Fibroblast of villous mesenchyme (primary cell): ENCODE measurements at places on chromosomes 2 and 18.

- no peak for DNase-seq
These were observed 2.2 kb downstream of the IL1RN start for GRCh38 chr2:113129519-113130078.

DNA sequence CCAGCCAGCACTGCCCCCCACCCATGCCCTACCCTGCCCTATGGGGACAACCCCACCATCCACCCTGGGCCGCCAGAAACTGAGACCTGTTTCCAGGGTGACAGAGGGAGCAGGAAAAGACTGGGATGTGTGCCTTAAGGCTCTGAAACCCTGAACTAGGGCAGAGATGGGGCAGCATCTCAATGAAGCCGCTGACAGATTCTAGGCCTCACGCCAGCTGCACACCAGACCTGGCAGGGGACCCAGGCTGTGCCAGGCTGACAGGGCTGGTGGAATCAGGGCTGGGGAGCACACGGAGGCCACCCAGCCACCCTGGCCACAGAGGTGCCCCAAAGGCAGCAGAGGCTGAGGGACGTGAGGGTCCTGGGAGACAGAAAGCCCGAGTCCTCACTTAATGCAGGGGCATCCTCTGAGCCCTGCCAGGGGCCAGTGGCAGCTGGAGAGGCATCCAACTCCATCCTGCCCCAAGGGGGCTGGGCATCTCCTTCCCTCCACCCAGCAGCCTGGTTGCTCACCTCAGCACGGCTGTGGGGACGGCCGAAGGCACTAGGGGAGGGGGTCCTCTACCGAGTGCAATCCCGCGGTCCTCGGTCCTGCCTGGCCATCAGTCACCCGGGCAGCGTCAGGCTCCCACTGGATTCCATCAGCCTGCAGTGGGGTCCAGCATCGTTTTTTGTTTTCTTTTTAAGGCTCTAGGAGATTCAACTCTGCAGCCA is 169.2 kb downstream of the ZFP36L2 start:
- DNase-seq: no peak

GRCh38 chr2:82062463-82062862 is 1757.9 kb upstream of the LRRTM1 start:
- DNase-seq: no peak

DNA sequence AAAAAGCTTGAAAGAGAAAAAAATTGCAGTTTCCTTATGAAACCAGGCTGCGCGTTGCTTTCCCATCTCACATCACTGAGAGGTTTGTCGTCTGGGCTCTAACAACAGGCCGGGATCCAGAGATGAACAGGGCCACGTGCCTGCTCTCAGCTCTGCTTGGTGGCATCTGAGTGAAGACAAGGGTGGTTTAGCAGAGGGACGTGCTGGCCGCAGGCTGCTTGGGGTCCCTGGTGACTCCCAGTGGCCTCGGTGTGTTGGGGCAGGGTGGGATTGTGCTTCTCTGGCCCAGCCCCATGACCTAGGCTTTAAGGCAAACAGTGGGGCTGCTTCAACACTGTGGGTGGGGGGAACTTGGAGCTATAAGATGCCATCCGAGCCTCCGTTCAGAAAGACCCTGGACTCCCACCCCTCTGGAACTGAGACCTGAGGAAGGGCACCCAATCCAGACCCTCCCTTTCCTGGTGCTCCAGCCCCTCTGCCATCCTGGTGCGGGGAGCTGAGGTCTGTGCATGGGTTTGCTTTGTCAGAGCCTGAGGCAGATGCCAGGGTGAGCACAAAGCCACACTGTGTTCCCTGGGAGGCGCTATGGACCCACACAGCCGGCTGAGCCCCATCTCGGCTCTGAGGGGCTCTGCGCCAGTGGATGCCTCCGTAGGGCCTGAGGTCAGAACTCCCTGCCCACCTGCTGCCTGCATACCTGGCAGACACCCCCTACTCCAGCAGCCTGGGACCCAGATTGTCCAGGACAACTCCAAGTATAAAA is 18.4 kb upstream of the HPCAL1 start:
- no peak for DNase-seq

- no peak for DNase-seq
These were observed 352.6 kb upstream of the MYT1L start for GRCh38 chr2:2683606-2684224.

DNA sequence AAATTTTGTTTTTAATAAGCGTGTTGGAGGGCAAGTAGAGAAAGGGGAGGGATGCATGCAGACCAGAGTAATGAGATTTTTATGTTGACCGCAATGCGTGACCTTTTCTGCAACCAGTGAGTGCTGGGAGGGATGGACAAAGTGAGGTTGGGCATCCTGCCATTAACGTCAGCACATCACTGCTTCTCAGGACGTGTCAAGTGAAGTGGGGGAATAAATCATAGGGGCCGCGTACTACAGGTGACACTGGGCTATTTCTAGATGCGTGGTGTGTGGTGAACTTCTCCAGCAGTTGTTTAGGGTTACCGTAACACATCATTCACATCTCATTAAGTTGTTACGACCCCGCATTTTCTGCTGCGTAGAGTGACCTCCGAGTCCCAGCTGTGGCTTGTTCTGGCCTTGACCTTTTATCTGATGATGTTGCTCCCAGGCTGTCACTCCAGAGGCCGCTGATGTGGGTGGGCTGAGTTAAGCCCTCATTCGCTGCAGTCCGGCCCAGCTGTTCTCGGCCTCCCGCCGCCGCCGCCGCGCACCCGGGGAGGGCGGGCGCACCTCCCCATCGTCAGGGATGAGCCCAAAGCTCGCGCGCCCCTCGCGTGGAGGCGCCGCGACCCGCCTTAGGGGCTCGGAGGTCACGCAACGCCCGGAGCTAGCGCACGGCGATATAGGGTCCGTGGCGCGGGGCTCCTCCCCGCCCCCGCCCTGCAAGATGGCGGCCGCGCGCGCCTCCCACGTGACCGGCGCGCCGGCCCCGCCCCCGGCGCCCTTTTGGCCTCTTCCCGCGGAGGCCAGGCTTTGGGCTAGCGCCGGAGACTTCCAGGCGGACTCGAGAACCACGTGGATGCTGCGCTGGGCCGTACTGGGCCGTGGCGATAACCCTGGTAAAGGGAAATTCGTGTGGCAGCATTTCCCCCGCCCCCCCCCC is 3.5 kb downstream of the ZCCHC2 start:
- peak; percentile 88 for DNase-seq

GRCh38 chr2:1521878-1522830 is 108.9 kb downstream of the TPO start:
- DNase-seq: no peak

GRCh38 chr2:153509133-153509532 is 30.6 kb upstream of the RPRM start:
- no peak for DNase-seq

DNA sequence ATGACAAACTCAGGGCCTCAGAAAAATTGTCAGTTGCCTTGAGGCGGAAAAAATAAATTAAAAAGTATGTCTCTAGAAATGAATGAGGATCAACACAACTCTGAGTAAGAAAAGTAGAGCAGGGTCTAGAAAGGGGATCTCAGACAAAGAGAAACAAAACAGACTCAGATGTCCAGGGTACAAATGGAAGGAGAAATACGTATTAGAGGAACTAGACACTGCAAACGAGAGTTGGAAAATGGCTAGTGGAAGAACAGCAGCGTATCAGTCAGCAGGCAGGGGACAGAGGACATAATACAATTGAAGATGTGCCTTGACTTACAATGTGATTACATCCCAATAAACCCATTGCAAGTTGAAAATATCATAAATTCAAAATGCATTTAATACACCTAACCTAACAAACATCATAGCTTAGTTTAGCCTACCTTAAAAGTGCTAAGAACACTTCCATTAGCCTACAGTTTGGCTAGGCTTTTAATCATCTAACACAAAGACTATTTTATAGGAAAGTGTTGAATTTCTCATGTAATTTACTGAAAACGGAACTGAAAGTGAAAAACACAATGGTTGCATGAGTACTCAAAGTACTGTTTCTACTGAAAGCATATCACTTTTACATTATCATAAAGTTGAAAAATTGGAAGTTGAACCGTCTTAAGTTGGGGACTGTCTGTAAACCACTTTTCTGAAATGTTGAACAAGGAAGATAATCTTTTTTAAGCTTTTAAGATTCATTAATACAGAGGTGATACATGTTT is 182.8 kb downstream of the NBAS start:
- DNase-seq: no peak

DNA sequence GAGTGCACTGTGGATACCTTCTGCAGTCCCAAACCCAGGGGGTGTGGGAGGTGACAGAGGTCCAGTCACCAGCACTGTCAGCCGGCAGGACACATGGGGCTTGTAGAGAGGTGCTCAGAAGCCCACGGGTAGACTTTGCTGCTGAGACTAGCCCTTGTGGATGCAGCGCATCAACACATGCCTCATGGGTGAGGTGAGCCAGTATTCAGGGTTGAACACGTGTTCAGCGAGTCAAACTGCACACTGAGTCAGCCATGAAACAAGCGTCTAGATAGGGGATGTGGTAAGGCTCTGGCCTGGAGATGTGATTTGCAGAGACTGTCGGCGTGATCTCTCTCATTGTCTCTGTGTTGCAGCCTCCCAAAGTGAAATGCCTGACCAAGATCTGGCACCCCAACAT is 35.8 kb upstream of the SCLY start:
- no peak for DNase-seq

GRCh38 chr2:128593518-128593878 is 274.8 kb upstream of the HS6ST1 start:
- DNase-seq: no peak

DNA sequence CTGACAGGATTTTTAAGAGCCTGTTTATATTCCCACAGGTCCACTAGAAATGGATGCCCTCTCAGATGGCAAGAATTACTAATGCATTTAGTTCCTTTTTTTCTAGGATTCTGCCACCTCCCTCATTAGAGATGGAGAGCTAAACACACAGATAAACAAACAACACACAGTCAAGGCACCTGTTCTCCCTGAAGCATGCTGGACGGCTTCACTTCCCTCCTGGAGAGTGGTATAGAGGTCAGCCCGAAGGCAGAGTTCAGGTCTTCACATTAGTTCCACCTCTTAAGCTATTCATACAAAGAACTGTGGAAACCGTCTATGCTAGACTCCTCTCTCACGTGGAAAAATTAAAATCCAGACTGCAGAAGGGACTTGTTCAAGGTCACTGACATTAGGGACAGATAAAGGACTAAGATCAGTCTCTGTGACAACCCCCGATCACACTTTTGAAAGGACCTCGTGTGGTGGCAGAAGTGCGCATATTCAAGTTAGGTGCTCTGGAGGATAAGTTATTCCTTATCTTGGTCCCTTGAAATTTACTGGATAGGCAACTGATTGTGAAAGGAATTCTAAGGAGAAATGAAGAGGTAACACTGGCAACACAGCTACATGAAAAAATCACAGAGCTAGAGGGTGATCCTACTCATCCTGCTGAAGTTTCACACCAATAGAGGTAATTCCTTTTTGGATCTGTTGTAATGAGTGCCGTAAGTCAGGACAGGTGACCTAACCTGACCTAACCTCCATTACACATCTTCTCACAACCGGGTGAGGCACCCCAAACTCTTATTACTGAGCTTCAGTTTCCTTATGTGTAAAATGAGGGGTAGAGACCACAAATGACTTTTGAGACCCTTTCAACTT is 75.1 kb downstream of the SPRED2 start:
- DNase-seq: no peak

GRCh38 chr2:137047369-137047768 is 282.0 kb downstream of the THSD7B start:
- no peak for DNase-seq

GRCh38 chr2:182870227-182870626 is 3.8 kb upstream of the FRZB start:
- no peak for DNase-seq

GRCh38 chr2:203579730-203580129 is 44.6 kb upstream of the RAPH1 start:
- no peak for DNase-seq
